ENCODE measurements at places on chromosomes 7 and 10.

- no peak for DNase-seq
Observed at GRCh38 chr10:28915989-28916588, 238.8 kb downstream of the BAMBI start.

- DNase-seq = no peak
Observed at GRCh38 chr10:7317786-7318446, 92.9 kb downstream of the SFMBT2 start.

DNA sequence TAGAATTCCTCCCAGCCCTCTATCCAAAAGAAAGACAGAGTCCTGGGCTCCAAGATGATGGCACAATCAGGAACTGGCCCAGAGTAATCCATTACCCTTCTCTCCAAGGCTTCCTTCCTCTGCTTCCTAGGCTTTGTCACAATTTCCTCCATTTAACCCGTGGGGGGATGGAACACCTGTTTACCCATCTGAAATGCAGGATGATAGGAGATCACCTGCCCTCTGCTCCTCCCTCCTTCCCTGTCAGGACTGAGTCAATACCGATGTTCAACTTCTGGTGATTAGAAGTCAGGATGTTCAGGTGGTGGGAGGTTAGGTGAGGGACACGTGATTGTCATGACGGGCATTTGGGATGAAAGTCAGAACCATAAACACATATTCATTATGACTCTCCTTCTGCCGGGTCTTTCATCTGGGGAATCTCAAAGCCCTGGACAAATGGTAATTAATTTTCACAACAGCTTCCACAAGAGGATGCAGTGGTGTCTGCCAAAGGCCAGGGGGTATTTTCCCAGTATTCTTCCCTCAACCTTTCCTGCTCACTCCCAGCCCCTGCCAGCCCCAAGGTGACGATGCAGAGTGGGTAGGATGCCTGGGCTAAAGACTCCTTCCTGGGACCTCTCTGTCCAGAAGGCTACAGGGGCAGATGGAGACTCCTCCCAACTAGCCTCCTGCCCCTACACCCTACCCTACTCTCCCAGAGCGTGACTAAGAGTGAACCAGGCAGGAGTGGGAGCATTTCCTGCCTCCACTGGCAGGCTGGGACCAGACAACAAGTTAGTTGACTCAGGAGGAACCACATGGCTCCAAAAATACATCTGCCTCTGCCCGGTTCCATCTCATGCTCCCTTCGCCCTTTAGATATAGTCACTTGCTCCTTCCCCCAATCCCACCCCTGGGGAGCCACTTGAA, 27.9 kb downstream of the DUSP5 start:
- DNase-seq = no peak

DNA sequence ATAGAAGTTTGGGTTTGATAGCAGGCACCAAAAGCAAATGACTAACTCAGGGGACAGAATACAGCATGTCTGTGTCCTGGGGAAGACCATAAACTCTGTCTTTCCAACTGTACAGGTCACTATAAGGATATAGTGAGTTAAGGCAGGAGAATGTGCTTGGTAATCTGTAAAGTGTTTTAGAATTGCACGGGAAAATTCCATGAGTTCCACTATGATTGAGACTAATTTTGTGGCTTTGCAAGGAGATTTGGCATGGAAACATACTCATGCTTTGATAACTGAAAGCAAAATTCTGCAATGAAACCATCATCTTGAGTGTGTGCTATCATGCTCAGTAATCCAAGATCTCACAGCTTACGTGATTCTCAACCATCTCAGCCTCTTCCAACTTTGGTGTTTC, 152.6 kb downstream of the PKD1L1 start:
- peak; percentile 88 for DNase-seq

GRCh38 chr7:157389951-157390730, 53.3 kb downstream of the DNAJB6 start:
- no peak for DNase-seq

DNA sequence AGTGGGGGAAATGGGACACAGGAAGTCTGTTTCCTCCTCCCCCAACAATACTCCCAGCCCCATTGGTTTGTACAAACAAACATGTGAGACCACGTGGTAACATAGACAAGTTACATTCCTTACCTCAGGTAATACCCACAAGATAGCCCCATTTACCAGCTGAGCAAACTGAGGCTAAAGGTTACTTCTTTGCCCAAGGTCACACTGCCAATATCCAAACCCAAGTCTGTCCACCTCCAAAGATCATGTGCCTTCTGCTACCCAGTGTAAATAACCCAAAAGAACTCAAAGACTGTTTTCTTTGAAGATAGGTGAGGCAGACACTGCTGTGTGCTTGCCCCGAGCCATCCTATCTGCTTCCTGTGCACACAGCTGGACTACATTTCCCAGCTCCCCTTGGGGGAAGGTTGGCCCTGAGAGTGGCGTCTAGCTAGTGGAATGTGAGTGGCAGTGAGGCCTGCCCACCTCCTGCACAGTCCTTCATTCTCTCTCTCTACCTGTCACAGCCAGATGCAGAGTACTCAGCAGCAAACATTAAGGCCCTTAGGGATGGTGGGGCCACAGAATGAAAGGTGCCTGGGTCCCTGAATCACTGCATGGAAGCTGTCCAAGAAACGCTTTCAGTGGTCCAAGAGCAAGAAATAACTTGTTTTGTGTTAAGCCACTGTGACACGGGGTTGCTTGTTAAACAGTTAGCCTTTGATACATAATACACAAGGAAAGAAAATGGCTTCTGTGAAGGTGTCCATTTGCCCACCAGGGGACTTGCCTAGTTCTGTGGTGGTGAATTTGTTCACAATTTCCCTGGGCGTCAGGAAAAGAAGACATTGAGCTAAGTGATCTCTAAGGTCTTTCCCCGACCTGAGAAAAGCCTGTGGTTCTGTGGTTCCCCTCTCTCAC, 257.7 kb upstream of the NFE2L3 start:
- no peak for DNase-seq

- no peak for DNase-seq
Observed at GRCh38 chr7:141055146-141055545, 18.7 kb upstream of the TMEM178B start.

- DNase-seq = no peak
Observed at GRCh38 chr10:79262959-79263746, 84.1 kb upstream of the PPIF start.

DNA sequence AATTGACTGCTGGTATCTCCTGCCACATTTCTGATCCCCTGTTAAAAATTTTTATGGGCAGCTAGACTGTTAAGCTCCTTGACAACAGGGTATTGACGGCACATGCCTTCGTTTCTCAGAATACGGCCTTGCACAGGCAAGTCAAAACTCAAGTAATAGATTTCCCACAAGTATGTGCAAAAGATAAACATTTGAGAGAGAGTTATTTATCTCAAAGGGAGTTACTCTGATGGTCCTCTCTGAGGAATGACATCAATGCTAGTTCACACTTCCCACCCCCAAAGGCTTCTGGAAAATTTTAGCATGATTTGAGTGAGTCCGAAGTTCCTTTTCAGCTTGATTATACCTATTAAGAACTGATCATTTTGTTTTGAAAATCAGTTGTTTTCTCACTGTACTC, 71.9 kb downstream of the JCAD start:
- DNase-seq = no peak

DNA sequence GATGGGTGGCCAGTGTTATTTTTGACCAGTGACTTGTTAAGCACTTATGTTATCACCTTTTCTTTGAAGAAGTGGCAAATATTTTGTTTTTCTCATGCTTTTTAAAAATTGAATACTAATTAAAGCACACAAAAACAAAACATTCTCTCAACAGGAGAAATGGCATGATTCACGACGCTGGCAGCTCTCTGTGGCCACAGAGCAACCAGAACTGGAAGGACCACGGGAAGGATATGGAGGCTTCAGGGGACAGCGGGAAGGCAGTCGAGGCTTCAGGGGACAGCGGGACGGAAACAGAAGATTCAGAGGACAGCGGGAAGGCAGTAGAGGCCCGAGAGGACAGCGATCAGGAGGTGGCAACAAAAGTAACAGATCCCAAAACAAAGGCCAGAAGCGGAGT, 6.2 kb upstream of the KIFBP start:
- no peak for DNase-seq

- no peak for DNase-seq
Observed at GRCh38 chr10:132838346-132838970, 52.5 kb upstream of the NKX6-2 start.

DNA sequence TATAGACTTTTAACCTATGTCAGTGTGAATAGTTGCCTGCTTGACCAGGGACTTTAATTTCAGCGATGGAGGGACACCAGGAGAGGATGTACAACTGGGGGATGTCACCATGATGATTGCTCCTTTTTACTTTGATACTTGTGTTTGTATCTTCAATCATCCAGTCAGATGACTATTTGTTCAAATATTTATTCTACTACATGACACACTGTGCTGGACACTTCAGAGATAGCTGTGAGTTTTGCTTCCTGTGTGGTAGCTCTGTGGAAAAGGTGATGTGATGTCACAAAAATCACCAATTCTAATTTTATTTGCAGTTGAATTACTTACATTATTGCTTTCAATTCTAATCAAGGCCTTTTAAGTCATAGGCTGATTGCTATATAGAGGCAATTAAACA, 62.7 kb upstream of the CREB5 start:
- no peak for DNase-seq

GRCh38 chr7:112001091-112001826, 204.9 kb downstream of the DOCK4 start:
- DNase-seq = no peak

GRCh38 chr7:935164-935873, 19.2 kb downstream of the ADAP1 start:
- no peak for DNase-seq

- DNase-seq = no peak
Observed at GRCh38 chr10:120530699-120531098, 73.7 kb downstream of the PLPP4 start.

- no peak for DNase-seq
Observed at GRCh38 chr7:115940460-115941060, 90.0 kb downstream of the TFEC start.

GRCh38 chr7:44373418-44373740, 48.0 kb upstream of the CAMK2B start:
- no peak for DNase-seq

- DNase-seq = peak; percentile 9
Observed at GRCh38 chr10:129707406-129708388, 240.7 kb downstream of the MGMT start.

- DNase-seq = no peak
Observed at GRCh38 chr10:84845628-84846261, 517.4 kb downstream of the CCSER2 start.

GRCh38 chr10:18133046-18133445, 7.2 kb upstream of the CACNB2 start:
- DNase-seq = no peak

DNA sequence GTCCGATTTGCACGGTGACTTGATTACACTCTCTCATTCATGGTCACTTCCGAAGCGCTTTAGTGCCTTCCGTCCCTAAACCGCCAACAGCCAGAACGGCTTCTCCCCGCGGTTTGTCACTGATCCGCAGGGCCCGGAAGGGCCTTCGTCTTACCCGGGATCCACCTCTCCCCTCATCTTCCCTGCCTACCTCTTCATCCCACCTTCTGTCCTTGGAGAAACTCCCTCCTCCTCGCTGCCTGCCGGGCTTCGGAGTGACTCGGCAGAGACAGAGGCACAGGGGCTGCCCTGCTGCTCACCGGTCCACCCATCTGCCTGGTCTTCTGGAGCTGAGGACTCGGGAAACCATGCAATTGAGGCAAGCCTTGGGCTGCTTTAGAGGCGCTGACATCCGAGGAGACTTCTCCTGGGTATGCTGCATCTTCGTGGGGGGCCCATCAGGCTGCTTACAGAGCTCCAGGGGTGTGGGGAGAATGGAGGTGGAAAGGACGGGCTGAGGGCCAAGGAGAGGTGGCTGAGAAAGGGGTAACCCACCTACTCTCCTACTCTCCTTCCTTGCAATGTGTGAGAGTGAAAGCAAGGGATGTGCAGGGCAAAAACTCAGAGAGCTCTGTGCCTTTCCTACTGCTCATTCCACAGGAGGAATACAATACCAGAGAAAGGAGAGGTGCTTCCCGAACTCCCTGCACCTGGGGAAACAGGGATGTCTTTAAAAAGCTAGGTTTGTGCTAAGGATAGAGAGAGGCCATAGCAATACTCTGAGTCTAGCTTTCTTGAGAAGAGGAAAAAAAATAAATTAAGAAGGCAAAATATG, 1.0 kb upstream of the HOXA11 start:
- no peak for DNase-seq

DNA sequence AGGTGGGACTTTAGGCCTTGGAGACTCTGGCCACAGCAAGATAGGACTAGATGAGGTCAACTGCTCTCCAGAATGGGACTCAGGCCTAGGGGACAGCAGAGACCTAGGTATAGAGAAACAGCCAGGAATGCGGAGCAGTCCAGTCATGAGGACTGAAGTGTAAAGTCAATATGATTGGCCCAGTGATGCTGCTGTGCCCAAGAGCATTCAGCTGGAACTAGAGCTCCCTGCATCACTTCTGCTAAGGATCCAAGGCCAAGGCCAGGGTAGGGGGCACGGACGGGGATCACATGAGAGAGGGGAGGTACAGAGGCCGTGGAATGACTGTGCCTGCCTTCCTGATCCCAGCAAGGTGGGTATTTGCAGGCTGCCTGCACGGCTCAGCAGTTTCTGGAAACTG, 237.9 kb downstream of the FRMD4A start:
- DNase-seq = no peak

- no peak for DNase-seq
Observed at GRCh38 chr7:36597090-36597773, 127.1 kb downstream of the AOAH start.

GRCh38 chr10:119737823-119738222, 12.0 kb downstream of the INPP5F start:
- DNase-seq = peak; percentile 54

DNA sequence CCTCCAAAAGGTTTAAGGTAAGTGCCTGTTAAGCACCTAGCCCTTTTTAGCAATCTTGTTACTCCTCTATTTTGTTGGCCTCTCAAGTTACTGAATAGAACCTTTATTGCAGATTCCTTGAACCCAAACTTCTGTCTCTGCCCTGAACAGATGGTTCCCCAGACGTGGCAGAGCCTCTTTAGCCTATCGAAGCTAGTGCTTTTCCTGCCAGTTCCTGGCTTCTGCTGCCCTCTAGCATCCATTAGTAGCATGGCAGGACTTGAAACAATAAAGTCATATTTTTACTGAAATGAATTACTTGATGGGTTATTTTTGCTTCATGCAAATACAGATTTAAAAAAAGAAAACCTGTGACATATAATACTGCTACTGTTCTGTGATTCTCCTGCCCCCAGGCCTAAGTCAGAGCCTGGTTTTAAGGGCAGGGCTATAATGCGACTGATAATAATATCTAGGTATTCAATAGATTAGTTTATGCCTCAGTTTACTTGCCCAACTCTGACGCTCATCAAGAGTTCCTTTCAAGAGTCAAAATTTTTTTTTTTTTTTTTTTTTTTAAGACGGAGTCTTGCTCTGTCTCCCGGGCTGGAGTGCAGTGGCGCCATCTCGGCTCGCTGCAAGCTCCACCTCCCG, 84.3 kb upstream of the PHF14 start:
- peak; percentile 11 for DNase-seq

GRCh38 chr10:109912335-109913281, 10.7 kb downstream of the XPNPEP1 start:
- no peak for DNase-seq

DNA sequence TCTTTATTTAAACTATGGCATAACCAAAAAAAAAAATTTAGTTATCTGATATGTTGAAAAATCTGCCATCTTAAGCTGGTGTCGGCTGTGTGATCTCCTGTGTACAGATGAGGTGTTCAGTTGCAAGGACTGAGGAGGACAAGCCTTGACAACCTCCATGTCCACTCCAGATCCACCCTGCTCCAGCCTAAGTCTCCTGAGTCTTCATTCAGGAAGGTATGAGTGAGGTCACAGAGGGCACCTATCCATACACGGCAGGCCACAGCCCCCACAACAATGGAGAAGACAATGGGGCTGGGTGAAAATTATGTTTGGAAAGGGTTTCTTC, 16.1 kb downstream of the TARP start:
- DNase-seq = no peak

GRCh38 chr10:58919927-58920654, 256.4 kb upstream of the PHYHIPL start:
- DNase-seq = peak; percentile 78
